Progenitor cell of endocrine pancreas (in vitro differentiated cells): ENCODE measurements at places on chromosomes 3 and 15. TPM values are rescaled to one million over a fixed set of nuclear protein-coding genes. Genes with fewer than 3 reads are reported as not detected.

Gene CHRM5
- total RNA-seq: not detected in 2 replicates

DNA sequence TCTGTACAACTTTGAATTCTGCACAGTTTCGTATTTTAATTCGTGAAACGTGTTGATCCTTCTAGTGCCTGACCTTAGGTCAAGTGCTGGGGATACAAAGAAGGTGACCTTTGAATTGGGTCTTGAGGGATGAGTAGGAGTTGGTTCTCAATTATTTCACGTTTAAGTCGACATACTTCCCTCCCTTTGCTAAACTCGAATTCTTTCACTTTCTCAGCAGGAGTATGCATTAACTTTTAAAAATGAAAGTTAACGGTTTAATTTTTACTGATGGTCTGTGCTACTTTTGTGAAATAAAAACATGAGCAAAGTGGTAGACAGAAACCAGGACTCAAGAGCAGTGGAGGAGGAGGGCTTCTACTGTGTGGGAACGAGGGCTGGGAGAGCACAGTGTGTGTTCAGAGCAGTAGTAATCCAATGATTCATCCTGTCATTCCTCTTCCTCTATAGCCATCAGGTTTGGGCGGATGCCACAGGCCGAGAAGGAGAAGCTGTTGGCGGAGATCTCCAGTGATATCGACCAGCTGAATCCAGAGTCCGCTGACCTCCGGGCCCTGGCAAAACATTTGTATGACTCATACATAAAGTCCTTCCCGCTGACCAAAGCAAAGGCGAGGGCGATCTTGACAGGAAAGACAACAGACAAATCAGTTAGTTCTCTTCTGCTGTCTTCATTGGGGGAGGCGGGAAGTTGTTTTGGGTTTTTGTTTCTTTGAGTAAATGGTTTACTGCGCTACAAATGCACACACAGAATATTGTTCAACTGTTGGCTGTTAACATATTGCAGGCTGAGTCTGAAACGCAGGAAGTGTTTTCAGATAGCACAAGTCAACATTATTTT is 78.6 kb upstream of the TSEN2 start:
- DNase-seq: no peak

GRCh38 chr3:146268535-146269219 is 17.8 kb upstream of the PLSCR4 start:
- no peak for DNase-seq

Gene ERC2
- 32.5 and 34.8 TPM in 2 replicates for total RNA-seq

- no peak for DNase-seq
Observed at GRCh38 chr15:101206176-101206591, 45.7 kb downstream of the CHSY1 start.

- DNase-seq: no peak
Observed at GRCh38 chr3:143084856-143085731, 34.5 kb upstream of the CHST2 start.

DNA sequence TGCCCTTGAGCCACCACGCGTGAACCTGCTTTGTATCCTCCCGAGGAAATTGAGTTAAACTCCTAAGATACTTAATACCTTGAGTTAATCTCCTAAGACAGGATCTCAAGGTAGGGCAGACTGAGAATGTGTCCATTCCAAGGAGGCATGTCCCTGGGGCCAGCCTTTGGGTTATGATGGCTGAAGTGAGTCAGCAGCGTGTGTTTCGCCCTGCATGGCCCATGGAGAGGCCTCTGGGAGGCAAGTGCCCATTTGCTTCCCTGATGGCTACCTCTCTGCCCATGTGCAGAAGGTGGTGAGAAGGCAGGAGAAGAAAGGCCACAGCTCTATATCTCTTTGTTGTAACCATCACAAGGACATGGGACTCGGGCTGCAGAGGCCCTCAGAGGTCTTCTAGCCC is 36.7 kb upstream of the LIMD1 start:
- DNase-seq: no peak

GRCh38 chr3:59286791-59287531 is 237.1 kb upstream of the CFAP20DC start:
- no peak for DNase-seq

DNA sequence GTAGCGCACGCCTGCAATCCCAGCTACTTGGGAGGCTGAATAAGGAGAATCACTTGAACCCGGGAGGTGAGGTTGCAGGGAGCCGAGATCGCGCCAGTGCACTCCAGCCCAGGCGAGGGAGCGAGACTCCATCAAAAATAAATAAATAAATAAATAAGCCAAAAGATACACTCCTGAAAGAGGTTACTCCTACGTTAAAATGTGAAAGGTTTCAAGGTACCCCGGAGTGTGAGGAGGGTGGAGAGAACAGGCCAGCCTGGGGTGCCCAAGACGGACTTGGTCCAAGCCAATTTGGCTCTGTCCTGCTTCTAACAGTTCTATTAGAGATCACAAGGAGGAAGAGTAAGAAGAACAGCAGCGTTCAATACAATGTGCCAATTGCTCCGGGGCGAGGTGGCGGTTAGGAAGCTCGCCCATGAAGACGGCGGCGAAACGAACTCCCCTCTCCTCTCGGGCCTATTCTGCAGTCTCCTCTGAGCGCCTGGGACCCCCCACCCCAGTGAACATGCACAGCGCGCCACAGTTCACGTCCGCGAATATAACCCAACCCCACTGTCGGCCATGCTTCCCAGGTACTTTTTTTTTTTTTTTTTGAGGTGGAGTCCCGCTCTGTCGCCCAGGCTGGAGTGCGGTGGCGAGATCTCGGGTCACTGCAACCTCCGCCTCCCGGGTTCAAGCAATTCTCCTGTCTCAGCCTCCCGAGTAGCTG is 942 bp downstream of the ELP6 start:
- DNase-seq: no peak

DNA sequence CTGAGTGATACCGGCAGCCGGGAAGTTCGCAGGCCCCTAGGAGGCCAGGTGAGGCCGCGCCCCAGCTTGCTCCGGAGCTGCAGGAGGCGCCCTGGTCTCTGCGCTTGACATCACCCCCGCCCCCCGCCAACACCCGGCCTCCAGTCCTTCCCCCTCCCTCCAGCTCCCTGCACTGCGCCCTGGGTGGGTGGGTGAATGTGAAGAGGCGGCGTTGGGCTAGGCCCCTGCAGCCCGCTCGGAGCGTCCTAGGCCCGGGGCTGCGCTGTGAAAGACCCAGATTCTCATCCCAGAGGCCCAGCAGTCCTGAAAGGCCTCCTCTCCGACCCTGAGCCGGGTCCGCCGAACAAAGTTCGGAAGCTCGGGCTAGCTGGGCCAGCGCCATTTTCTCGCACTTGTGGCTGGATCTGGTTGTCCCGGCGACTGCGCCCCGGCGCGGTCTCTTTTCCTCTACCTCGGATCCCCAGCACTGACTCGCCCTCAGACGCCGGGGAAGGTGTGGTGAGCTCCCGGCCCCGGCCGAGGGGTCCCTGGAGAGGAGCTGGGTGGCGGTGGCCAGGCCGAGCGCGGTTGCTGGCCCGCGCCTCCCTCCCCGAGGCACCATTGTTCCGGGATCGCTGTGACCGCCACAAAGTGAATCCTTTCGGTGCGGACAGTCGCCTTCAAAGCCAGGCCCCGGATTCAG is 12.9 kb downstream of the ZIC4 start:
- no peak for DNase-seq

Gene EPHB3
- total RNA-seq: 11.7 and 13.4 TPM in 2 replicates

DNA sequence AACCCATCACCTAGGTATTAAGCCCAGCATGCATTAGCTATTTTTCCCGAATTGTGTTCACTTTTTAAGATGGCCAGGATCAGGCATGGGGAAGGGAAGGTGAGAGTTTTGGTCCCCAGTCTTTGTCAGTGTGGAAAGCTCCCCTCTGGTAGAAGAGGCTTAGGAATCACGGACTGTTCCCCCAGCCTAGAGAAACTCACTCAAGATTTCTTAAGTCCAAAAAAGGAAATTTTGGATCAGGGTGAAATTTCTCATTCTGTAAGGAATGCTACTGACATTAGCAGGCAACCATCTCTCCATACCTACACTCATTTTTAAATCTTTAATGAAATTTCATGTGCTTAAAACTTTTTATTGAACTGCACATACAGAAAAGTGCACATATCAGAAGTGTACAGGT is 70.3 kb upstream of the GALNT15 start:
- no peak for DNase-seq

Gene HIGD2B
- total RNA-seq: not detected in 2 replicates

Gene TFRC
- 74.0 and 82.7 TPM in 2 replicates for total RNA-seq

DNA sequence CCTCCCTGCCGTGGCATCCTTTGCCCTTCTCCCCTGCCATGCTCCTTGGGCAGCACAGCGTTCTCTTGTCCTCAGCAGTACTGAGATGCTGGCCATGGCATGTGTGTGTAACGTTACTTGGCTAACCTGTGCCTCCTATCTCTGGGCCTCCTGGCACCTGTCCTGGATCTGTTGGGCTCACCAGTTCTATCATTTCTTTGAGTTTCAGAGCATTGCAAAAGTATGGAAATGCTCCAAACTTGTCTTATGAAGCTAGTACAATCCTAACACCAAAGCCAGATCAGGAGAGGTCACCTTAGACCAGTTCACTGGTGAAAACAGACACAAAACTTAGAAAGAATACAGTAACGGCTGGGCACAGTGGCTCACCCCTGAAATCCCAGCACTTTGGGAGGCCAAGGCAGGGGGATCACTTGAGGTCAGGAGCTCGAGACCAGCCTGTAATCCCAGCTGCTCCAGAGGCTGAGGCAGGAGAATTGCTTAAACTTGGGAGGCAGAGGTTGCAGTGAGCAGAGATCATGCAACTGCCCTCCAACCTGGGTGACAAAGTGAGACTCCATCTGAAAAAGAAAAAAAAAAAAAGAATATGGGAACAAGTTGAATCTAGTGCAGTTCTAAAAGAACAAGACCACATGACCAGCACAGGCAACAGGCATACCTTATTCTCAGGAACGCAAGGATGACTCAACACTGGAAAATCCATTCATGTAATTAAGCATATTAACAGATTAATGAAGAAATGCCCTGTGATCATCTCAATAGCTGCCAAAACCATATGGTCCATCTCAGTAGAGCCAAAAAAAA is 62.4 kb upstream of the TRPM1 start:
- DNase-seq: no peak

DNA sequence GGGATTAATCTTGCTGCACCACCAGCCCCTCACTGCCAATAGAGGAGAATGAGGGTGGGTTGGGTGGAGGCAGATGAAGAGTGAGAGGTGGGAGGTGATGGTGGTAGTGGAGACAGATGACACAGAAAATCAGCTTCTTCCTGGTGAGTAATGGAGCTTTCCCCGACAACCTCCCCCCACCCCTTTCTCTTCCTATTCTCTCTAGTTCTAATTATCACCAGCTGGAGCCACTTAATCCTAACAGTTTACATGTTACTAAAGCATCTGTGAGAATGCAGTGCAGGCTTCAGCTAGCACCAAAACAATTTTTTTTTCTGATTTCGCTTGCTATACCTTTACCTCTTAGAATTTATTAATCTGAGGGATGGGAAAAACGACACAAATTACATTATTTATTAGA is 116.1 kb upstream of the DNAJC19 start:
- DNase-seq: no peak

DNA sequence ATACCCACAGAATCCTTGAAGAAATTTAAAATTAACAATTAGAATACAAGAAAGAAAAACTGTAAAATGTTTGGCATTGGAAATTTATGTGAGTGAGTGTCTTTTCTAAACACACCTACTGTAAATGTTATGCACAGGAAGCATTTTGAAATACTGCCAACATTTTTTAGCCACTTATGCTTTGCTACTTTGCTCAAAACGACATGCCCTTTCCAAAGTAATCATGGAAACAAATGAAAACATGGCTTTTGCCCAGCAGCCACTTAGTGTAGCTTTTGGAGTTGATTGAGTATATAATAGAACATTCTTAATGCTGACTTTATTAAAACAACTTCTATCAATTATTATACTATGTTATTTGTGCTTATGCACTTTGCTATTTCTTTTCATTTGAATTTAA is 823.0 kb downstream of the CADM2 start:
- DNase-seq: no peak

DNA sequence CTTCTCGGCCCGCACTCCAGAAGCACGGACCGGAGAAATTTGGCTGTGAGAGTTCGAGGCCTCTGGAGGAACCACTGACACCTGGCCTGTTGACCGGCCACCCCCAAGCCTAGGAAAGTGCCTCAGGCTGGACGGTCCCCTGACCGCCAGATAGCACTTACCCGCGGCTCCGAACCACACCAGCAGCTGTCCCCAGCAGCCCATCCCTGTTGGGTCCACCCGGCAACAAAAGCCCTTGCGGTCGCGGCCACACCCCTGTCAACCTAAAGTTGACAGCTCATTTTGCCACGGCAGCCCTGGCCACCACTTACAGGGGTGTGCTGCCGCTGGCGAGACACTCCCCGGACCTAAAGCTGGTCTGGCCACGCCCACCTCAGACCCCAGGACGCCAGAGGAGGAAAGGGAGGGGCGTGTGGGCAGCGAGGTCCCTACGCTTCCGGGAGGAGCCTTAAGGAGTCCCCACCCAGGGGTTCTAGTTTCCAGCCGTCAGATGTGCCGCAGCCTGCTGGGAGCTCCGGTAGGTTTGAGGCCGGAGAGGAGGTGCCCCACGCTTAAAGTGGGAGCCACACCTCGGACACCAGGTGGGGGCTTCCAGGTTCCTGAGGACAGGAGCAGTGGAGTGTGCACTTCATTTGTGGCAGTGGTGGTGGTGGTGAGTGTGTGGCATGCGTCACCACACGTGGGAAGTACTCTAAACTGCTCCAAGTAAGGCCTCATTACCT is at the start of gene LTK:
Gene LTK, minus strand, starts transcription at position 322 of the 722 bp plus-strand sequence. Its CDS starts 118 bp downstream, at position 204.
- no peak for DNase-seq

GRCh38 chr3:29064085-29064484 is 216.8 kb upstream of the RBMS3 start:
- no peak for DNase-seq

GRCh38 chr3:95923496-95924210 is 890.7 kb upstream of the EPHA6 start:
- DNase-seq: no peak

- DNase-seq: no peak
Observed at GRCh38 chr3:117788061-117788460, 1078.5 kb downstream of the TUSC7 start.

DNA sequence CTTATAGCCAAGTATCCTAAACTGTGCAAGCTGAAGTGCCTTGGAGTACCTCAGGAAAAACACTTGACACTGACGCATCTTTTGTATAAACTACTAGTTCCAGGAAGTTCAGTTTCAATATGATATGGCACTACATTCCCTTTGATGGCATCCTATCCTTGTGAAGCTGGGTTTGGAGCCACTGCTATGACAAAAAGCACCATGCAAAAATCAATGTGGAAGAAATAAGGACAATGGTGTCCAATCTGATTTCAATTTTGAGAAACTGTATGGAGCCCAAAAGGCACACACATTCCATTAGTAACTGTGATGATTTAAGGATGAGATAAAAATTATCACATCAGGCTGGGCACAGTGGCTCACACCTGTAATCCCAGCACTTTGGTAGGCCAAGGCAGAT is 5.6 kb downstream of the RPS27L start:
- no peak for DNase-seq

Gene FAM174B
- 33.4 and 37.0 TPM in 2 replicates for total RNA-seq

DNA sequence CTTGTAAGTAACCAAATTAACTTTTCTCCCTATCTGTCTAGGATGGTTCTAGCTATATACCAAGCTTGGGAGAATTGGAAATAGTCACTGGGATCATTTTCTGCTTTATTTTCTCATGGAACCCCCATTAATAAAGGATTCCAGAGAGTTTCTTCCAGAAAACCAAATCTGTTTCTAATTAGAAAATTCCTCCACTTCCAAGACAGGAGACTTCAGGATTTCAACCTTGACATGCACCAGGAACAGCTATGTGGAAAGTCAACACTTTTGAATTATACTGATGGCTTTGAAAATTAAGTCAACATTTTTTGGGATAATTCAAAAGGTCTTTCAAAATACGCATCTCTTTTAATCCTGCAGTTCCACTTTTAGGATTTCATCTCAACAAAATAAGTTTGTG is 138.3 kb downstream of the MEX3B start:
- no peak for DNase-seq

- DNase-seq: no peak
Observed at GRCh38 chr3:100693225-100693624, 16.1 kb upstream of the TFG start.

Gene FILIP1L
- total RNA-seq: 19.4 and 29.6 TPM in 2 replicates

Gene CCR9
- total RNA-seq: not detected in 2 replicates

Gene NLGN1
- total RNA-seq: 5.7 and 6.5 TPM in 2 replicates
